ENCODE measurements at places on chromosomes 1 and 21. TPM values are rescaled to one million over a fixed set of nuclear protein-coding genes. Genes with fewer than 3 reads are reported as not detected.

RAB42 gene
- total RNA-seq, result 0.51 TPM

GSTM1 gene
- total RNA-seq, result 10.8 TPM

PHLDA3 gene
- 140 TPM for total RNA-seq

FAM72C gene
- 2.9 TPM for total RNA-seq

FLG2 gene
- total RNA-seq, result 0.05 TPM

AJAP1 gene
- total RNA-seq, result 0.56 TPM
